ENCODE measurements at places on chromosomes 16 and 17.

- DNase-seq, result no peak
These were observed 1.1 kb downstream of the NSRP1 start for GRCh38 chr17:30117675-30118081.

GRCh38 chr16:84879569-84880487, 60.0 kb downstream of the CRISPLD2 start:
- DNase-seq, result no peak

GRCh38 chr16:69890892-69891282, 60.2 kb upstream of the CLEC18A start:
- no peak for DNase-seq

GRCh38 chr16:70614208-70614951, 32.0 kb upstream of the IL34 start:
- no peak for DNase-seq

GRCh38 chr17:17028878-17029535, 13.2 kb upstream of the MPRIP start:
- DNase-seq, result no peak

DNA sequence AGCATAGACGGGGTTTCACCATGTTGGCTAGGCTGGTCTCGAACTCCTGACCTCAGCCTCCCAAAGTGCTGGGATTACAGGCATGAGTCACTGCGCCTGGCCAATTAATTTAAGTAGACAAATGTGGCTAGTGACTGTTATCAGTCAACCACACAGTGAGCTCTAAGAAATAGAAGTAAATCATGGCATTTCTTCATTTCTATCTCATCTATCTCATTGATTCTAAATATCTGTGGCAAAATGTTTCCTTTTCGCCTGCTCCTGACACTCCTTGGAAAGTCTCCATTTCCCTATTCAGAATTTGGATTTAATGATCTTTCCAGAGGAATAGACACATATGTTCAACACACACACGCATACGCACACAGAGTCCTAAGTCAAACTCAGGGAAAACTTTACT, 81.3 kb downstream of the HIC1 start:
- DNase-seq, result no peak

- DNase-seq, result no peak
These were observed 40.7 kb downstream of the TBX4 start for GRCh38 chr17:61492759-61493526.

DNA sequence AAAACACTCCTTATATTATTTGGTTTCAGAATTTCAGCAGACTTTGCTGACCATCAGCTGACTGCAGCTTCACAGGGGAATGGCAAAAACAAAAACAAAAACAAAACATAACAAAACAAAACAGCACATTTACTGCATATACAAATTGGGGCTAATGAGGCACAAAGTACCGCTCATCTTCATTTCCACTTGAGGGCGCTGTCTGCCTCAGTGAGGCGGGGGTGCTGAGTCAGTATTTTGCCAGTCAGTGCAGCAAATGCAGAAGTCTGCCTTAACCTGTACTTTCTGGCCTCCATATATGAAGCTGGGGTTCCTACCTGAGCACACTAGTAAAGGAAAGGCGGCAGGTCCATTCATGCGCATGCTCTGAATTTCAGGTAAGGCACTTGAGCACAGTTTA, 13.5 kb upstream of the DYNLRB2 start:
- peak; percentile 7 for DNase-seq

GRCh38 chr17:72466606-72467005, 345.8 kb downstream of the SOX9 start:
- DNase-seq, result no peak

DNA sequence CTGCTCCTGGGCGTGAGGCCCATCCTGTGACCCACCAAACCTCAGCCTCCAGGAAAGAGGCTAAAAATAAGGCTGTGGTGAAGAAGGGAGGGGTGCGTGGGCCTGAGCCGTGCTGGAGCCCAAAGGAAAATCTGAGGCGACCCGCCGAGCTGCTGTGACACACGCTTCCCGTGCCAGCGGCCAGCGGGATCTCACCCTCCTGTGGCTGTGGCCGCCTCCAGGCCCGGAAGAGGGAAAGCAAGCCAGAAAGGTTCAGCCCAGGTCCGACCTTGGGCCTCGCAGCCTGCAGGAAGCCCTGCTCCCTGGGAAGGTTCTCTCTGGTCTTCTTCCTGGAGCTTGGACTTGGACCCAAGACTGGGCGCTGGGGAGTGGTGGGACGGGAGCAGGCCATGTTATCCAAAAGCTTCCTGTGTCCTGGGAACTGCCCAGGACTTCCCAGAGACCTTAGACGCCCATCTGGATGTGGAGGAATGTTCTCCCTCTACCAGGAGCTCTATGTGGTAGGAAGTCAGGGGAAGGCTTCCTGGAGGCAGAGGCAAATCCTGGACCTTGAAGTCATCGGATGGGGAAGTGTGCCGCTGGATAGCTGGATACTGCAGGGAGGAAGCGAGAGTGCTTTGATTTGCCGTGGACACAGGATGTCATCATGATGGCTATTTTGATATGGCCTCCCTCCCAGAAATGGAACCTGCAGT, 11.4 kb downstream of the SPNS2 start:
- no peak for DNase-seq

DNA sequence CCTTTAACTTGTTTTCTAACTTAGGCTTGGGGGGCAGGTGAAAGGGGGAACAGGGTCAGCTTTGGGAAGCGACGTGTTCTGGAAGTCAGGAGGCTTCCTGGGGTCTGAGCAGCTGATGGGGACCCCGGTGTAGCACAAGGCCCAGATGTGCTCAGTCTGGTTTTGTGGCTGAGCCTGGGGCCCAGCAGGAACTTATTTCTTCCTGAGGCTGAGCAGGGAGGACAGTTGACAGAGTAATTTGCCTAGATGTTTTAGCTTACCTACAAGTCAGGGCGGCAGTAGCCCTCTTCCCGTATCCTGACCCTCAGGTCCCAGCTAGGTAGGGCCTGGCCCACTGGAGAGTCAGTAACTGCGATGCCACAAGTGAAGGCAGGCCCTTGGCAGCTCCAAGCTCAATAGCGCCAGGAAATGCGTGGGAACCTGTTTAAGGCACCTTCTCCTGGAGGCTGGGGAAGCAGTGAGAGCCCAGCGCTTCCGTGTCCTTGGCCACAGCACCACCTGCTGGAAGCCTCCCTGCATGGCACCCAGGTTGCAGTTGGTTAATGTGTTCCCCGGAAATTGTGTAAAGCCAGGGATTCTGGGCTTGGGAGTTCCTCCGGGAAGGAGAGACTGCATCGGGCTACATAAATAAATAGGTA, 5.2 kb downstream of the CCR7 start:
- DNase-seq, result peak; percentile 79

DNA sequence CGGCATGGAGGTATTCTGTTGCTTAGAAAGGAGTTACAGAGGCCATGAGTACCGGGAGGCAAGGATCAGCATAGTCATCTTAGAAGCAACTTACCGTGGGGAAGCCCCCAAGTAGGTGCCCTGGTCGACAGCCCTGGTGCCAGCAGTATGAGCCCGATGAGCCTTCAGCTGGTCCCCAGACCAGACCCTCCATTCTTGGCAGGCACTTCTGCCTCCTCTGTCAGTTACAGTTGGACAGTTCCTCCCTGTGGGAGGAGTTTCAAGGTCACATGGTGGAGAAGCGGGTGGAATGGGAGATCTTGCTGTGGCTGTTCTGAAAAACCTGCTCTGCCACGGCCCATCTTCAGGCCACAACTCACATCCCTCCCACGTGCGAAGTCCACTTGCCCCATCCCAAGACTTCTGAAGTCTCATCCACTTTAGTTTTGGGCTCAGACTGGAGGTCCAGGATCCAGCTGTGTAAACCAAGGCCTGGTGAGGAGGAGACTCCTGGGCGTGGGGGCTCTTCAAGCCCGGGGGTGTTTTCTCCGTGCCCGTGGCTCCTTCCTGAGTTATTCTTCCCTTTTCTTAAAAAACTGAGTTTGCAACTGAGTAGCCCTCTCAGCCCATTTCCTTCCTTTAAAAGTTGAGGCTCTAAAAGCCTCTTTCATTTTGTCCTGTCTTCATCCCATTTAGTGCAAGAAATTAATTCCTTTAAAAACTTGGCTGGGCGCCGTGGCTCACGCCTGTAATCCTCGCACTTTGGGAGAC, 133.5 kb downstream of the SEC14L1 start:
- DNase-seq, result no peak

- DNase-seq, result no peak
These were observed 19.8 kb upstream of the SLC39A11 start for GRCh38 chr17:73112246-73112645.

DNA sequence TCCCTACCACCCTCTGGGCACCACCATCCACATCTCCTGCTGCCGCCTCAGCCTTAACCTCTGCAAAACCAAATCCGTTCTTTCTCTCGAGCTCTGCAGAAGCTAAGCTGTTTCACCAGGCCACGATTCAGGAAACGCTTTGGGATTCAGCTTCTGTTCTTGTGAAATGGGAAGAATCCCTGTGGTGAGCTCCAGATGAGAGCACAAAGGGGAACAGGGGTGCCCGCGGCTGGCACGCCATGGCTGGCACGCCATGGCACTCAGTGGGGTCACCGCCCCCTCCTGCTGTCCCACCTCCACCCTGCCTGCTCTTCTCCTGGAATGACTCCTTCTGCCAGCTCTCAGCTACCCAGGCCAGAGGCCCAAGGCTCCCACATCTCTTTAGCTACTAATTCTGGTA, 5.7 kb downstream of the QPRT start:
- DNase-seq, result no peak

GRCh38 chr16:87358696-87359095, 24.9 kb downstream of the FBXO31 start:
- DNase-seq, result no peak

DNA sequence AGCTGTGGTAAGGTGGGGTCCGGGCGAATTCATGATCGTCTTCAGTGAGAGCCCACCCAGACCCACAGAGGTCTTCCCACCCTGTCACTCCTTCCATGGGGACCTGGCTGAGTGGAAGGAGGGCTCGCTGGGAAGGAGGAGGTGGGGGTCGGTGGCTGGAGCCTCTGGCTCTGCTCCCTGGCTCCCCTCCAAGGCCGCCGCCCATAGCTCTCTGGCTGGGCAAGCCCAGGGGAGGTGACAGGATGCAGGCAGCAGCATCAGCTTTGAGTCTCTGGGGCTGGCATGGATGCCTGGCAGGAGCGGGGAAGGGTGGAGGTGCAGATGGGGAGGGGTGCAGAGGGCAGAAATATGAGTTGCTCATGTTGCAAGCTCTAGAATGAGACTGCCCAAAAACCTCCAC, 147.0 kb downstream of the ENGASE start:
- DNase-seq, result no peak

- DNase-seq, result no peak
These were observed 102.8 kb upstream of the PLCG2 start for GRCh38 chr16:81676066-81676882.

DNA sequence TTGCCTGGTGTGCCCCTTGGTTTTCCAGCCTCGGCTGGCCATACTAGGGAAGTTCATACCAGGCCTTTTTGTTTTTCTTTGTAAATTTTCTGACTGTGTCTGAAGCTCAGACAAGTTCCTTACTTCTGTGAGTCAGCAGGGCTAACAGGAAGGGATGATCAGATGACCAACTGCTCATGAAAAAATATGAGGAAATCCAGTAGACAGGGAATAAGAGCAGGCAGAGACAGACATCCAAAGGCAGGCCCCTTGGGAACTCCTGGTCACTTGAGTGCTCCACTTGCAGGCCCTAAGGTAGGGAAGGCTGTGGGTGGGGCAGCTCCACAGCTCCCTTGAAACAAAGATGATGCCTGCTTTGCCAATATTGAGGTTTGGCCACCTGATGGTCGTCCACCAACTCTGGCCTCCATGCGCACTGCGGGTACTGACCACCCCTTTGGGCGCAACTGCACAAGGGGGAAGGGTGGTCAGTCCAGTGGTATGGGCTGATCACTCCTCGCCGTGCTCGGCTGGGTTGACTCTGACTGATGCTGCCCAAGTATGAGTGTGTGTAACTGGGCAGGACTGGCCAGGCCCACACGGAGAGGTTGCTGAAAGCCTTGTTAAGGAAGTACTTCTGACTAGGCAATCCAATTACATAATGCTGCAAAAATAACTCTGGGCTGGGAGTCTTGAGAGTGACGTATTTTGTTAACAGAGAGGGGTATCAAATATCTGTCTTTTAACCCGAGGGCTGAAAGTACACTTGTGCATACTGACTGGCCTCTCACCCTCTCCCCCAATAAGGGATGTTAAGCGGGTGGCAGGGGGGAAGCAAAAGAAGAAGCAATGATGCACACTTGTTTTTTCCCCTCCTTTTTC, 20.8 kb upstream of the ZFHX3 start:
- DNase-seq, result no peak

DNA sequence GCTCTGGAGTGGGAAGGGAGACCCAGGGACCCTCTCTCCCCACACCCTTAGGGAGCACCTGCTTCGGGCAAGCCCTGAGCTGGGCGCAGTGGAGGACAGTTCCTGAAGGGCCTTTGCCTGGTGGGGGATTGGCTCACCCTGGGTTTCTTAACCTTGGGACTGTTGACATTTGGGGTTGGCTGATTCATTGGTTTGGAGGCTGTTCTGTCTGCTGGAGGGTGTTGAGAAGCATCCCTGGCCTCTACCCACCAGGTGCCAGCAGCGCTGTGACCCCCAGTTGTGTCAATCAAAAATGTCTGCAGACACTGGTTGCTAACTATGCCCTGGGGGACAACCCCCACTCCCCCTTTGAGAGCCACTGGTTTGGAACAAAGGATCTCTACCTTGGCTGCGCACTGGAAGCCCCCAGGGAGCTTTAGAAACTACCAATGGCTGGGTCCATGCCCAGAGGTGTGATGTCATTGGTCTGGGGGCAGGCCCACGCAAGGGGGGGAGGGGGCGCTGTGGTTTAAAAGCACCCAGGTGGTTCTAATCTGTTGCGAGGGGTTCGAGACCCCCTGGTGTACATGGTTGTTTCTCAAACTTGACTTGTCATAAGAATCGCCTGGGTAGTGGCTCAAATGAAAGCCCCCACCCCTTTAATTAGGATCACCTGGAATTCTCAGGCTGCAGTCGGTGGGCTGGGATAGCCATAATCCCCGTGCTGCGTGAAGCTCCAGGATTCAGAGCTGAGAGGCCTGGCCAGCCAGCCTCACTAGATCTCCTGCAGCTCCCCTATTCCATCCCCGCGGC, 151.9 kb upstream of the GSE1 start:
- DNase-seq, result no peak

GRCh38 chr17:1074886-1075605, 78.1 kb downstream of the TIMM22 start:
- no peak for DNase-seq

GRCh38 chr17:61235827-61236197, 163.8 kb upstream of the TBX2 start:
- DNase-seq, result no peak

GRCh38 chr16:11452746-11453389, 107.6 kb downstream of the RMI2 start:
- DNase-seq, result no peak

- peak; percentile 17 for DNase-seq
These were observed 23.2 kb upstream of the CRYM start for GRCh38 chr16:21301168-21301894.

- DNase-seq, result no peak
These were observed 5.3 kb downstream of the EFNB3 start for GRCh38 chr17:7710301-7710700.

- no peak for DNase-seq
These were observed 9.4 kb downstream of the EVPL start for GRCh38 chr17:76017481-76018339.

Data from T follicular helper cell (primary cell).